Tibial nerve (tissue), 4 donors: ENCODE measurements at places on chromosomes 1 and 21. TPM values are rescaled to one million over a fixed set of nuclear protein-coding genes. Genes with fewer than 3 reads are reported as not detected.

GRCh38 chr1:1616045-1616790, 918 bp downstream of the MIB2 start:
- peaks cover 53% of the 10 kb centered on the region for H3K4me1 ChIP-seq
- H3K36me3 ChIP-seq, result peaks cover 33% of the 10 kb centered on the region
- no peak for DNase-seq

GRCh38 chr1:185284116-185284515, 32.9 kb downstream of the IVNS1ABP start:
- DNase-seq, result no peak
- H3K27me3 ChIP-seq, result no peaks in the 10 kb centered on the region
- no peaks in the 10 kb centered on the region for H3K4me1 ChIP-seq
- H3K27ac ChIP-seq, result no peak overlapping the region
- H3K4me3 ChIP-seq, result no peak overlapping the region

DNA sequence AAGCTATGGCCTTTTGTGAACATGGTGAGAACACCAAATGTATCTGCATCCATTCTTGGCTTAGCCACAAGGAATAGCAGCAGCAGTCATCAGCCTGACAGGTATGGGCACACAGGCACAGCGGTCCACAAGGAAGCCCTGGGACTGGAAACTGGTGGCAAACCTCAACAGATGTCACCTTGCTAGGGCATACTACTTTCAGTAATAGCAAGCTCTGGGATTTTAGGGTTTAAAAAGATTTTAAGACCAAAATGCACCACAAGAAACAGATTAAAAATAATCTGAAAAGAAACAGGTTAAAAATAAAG, 9.7 kb upstream of the CADM3 start:
- H3K36me3 ChIP-seq, result no peaks in the 10 kb centered on the region
- H3K4me3 ChIP-seq, result no peak overlapping the region
- no peak for DNase-seq
- no peak overlapping the region for H3K27ac ChIP-seq

KAZN gene
- total RNA-seq, result 16.0 TPM

PRAMEF12 gene
- total RNA-seq, result not detected

ADAM30 gene
- not detected for total RNA-seq

CSRP1 gene
- total RNA-seq, result 1,751 TPM

- no peak for DNase-seq
- no peak overlapping the region for H3K27ac ChIP-seq
- no peak overlapping the region for H3K4me3 ChIP-seq
- H3K27me3 ChIP-seq, result no peaks in the 10 kb centered on the region
- peaks cover 5% of the 10 kb centered on the region for H3K4me1 ChIP-seq
- H3K36me3 ChIP-seq, result no peaks in the 10 kb centered on the region
Measured at GRCh38 chr1:229553621-229554130, 4.8 kb downstream of the ABCB10 start.

TSPEAR gene
- not detected for total RNA-seq

DNA sequence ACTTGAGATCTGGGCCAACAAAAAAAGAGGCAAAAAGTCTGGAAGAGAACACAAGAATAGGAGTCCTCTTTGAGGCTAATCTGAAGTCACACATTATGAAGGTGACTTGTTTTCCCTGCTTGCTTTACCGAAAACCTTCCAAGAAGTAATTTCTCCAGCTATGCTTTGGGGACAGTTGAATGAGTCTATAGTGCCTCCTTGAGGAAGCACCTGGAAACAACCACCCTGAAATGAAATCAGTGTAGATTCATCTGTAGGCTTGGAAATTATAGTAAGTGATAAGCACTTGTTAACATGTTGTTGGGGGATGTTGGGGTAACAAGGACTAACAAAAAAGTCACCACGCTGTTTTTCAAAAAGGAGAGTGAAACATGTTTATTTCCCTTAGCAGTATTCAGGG, 23.4 kb upstream of the RPTN start:
- H3K4me3 ChIP-seq, result no peak overlapping the region
- H3K27ac ChIP-seq, result no peak overlapping the region
- H3K27me3 ChIP-seq, result no peaks in the 10 kb centered on the region
- no peak for DNase-seq

DNA sequence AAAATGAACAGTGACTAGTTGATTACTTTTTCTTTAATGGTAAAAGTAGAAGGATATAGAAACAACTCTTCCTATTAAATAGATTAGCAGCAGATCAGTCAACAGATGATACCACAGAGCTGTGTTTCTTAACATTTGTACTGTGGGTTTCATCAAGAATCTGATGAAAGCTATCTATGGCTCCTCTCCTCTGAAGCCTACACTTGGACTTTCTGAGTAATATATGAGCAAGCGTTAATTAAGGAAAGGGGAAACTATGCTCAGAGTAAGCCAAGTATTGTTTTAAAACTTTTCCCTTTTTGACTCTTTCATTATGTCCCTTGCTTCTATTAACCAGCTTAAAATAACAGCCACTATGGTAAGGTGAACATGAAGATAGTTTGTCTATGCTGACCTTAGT, 10.8 kb downstream of the ARID4B start:
- no peak overlapping the region for H3K27ac ChIP-seq
- H3K4me1 ChIP-seq, result no peaks in the 10 kb centered on the region
- no peaks in the 10 kb centered on the region for H3K27me3 ChIP-seq
- H3K4me3 ChIP-seq, result no peak overlapping the region
- DNase-seq, result no peak

DNA sequence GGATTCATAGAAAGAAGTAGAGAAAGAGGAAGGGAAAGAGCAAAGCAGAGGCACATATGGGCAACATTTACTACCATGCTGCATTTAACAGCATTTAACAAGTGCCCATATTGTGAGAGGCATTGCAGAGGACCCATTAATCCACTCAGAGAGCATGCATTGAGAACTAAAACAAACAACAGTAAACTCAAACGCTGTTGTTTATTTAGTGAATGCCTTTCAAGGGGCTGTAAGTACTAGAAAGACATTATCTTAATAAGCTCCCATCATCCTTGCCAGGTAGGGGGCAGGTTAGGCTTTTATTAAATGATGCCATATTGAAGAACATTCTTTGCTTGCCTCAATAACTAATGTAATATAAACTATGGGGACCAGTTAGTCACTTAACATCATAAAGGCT, 254.3 kb upstream of the DAB1 start:
- DNase-seq, result no peak
- H3K4me1 ChIP-seq, result no peaks in the 10 kb centered on the region
- no peak overlapping the region for H3K27ac ChIP-seq

DFFB gene
- total RNA-seq, result 17.7 TPM
